ENCODE measurements at places on chromosomes 13 and 19.

DNA sequence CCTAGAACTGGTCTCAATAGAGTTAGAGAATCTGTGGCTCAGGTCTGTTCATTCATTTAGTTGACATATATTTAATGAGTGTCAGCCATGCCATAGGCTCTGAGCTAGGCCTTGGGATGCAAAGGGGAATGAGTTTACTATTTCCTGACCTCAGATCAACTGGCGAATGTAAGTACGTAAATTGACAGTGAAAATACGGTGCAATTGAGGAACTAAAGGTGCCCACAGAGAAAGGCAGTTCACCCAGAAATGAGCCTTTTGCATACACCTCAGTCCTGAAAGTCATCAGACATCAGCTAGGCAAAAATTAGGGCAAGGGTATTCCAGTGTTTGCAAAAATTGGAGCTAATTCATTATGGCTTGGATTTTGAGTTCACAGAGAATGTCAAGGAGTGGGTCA lies 20.6 kb upstream of the UPF3A start:
- DNase-seq = no peak

DNA sequence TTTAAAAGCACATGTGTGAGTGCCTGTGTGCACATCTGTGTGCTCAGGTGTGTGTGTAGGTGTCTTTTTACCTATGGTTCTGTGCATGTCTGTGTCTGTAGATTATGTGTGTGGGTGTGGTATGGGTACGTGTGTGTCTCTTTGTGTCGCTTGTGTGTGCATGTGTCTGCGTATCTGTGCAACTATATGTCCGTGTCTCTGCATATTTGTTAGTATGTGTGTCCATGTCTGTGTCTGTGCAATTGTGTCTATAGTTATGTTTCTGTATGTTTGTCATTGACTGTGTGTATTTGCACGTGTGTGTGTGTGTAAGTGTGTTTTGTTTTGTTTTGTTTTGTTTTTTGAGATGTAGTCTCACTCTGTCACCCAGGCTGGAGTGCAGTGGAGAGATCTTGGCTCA lies 7.3 kb upstream of the KCTD15 start:
- no peak for DNase-seq

DNA sequence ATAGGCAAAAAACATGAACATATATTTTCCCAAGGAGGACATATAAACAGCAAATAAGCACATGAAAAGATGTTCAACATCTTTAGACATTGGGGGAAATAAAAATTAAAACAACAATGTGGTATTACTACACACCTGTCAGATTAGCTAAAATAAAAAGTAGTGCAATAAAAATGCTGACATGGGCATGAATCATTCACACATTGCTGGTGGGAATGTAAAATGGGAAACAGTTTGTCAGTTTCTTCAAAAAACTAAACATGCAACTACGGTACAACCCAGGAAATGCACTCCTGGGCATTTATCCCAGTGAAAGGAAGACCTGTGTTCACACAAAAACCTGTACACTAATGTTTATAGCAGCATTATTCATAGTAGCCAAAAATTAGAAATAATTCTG lies 5.3 kb upstream of the SUCLA2 start:
- no peak for DNase-seq

- no peak for DNase-seq
These were observed 22.2 kb upstream of the ZNF181 start for GRCh38 chr19:34711890-34712289.

DNA sequence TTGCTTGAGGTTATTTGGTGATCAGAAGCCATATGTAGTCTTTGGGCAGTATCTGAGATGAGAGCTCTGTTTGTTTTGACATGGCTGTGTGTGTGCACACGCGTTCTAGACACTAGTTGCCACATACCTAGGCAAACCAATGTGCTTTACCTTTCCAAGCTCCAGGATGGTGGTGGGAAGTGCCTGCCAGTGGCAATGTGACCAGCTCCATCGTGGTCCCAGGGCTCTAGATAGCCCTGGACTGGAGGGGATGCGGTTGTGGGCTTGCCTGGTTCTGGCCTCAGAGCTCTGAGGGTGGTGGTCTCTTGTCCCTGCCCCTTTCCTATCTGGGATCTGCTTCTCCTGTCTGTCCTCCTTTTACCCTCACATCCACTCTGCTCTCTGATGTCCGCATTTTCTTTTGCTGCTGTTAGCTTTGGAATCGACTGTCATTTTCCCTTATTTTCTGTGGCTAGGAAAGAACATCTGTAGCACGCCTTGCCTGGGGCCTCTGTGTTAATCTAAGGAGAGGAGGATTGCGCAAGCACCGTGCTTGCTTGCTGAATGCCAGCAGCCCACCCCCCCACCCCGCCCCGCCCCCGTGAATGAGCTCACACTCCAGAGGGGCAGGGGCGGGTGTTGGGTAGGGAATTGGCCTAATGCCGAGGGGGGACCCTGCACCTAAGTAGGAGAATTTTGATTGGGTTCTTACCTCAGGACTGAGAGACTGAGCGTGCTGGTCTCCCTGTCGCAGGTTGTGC lies 89.5 kb downstream of the ARHGEF7 start:
- DNase-seq = no peak

DNA sequence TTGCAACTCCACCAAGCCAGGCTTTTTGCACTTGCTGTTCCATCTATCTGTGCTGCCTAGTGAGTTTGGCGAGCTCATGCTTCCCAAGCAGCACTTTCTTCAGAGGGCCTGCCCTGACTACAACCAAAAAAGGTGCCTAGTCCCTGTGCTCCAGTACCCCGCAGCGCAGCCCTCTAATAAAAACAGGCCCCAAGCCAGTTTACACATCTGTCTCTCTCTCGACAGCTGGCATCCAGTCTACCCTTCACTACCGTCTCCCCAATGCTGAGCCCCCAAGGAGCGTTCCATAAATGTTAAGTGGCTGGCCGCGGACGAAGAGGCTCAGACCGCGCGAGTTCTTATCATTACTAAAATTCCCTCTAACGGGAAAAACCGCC lies 512 bp downstream of the MED4 start:
- DNase-seq = no peak

DNA sequence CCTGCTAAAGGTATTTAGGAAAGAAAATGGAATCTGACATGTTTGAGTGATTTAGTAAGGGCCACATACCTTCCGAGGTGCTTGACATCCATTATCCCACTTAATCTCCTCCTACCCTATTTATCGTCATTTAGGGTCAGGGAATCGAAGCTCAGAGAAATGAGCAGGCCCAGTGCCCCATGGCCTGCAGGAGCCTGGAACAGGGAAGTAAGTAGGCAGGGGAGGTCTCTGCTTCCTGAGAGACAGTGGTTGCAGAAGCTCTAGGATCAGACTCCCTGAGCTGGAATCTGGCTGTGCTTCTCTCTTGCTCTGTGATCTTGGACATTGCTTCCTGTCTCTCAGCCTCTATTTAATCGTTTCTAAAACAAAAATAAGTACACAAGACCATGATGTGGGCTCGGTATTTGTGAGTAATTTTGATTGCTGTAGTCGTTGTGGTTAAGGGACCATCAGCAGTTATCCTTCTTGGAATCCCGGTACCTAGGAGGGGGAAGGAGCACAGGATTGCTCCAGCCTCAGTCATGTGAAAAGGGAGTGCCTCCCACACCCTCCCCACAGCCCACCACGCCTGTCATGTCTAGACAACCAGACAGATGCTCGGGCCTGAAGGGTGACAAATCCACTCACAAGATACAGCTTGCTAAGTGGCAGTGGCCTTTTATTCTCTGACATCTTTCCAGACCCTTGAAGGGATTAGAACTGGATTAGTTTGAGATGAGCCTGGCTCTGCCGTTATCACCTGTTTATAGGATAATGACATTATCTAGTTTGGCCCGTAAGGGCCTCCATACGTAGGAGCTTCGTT lies 169.2 kb upstream of the TSHZ3 start:
- no peak for DNase-seq

DNA sequence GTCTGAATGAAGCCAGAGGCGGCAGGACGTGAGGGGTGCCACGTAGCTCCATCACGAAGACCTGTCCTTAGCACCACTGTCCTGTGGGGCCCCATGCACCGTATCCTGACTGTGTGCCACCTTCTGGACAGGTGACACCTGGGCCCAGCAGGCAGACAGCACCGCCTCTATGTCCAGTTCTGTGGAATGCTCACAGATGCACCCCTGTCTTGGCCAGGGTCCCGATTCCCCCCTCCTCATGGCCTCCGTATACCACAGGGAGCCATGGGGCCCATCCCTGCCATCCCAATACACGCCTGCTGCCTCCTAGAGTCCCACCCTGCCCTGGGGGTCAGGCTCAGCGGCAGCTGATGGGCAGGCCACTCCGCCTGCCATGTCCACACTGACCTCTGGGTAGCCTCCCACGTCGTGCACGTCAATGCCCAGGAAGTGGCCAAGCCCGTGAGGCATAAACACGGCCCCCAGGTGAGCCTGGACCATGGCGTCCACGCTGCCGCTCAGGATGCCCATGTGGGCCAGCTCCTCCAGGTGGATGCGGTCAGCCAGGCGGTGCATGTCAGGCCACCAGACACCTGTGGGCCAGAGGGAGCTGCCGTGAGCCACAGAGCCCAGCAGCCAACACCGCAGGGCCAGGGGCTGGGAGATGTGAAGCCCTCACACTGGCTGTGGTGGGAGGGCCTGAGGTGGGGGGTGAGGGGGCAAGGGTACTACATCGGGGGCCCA lies 17.6 kb downstream of the CEBPG start:
- DNase-seq = no peak

DNA sequence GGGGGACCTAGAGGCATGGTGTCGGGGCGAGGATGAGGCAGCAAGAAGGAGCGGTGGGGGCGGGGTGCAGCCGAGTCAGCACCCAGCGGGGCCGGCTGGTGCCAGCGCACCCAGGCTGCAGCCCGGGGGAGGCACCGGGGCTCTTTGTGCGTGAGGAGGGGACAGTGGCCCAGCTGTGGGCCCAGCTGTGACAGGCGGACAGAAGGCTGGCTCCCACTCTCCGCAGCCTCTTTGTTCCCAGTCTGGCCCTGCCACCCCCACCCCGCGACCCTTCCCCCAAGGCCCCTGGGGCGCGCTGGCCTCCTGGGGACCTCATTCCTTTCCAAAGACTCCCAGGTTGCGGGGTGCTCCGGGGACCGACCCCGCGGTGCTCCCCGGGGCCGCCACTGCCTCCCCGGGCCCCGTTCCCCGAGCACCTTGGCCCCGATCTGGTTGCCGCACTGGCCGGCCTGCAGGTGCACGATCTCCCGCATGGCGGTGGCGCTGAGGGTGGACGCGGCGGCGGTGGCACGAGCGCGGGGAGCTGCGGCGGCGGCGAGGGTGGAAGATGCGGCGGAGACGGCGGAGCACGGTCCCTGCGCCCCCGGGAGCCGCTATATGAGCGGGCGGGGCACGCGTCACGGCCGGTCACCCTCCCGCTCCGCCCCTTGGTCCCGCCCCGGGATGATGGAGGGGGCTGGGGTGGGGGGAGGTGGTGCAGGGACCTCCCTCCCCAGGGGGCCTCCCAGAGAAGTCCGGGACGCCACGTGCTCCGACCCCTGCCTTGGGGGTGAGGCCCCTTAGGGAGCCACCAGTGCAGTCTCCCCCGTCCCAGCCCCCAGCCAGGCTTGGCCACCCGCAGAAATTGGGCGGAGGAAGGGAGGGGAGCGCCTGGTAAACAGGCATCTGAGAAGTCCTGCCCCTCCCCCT lies at the start of gene TUBB4A:
TSS of gene TUBB4A (minus strand) at position 570 of the 909 bp plus-strand sequence. CDS start at position 473, 97 bp downstream.
- DNase-seq = peak; percentile 68

DNA sequence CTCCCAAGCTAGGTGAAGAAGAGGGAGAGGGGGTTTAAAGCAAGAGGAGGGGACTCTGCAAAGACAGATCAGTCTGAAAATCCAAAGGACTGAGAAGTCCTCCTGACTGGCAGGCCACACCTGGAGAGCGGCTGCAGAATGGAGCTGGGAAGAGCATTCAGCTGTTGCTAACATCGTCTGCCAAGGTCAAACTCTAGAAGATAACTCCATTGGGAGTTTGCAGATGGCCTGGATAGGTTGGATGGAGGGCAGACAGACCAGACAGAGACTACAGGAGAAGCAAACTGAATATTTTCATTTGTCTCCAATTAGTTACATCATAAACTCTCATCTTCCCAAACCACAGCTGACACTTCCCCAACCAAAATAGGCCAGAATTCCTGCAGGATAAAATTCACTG lies 19.9 kb upstream of the SHISA2 start:
- DNase-seq = no peak

- no peak for DNase-seq
These were observed 89.2 kb upstream of the ARGLU1 start for GRCh38 chr13:106657104-106657503.

DNA sequence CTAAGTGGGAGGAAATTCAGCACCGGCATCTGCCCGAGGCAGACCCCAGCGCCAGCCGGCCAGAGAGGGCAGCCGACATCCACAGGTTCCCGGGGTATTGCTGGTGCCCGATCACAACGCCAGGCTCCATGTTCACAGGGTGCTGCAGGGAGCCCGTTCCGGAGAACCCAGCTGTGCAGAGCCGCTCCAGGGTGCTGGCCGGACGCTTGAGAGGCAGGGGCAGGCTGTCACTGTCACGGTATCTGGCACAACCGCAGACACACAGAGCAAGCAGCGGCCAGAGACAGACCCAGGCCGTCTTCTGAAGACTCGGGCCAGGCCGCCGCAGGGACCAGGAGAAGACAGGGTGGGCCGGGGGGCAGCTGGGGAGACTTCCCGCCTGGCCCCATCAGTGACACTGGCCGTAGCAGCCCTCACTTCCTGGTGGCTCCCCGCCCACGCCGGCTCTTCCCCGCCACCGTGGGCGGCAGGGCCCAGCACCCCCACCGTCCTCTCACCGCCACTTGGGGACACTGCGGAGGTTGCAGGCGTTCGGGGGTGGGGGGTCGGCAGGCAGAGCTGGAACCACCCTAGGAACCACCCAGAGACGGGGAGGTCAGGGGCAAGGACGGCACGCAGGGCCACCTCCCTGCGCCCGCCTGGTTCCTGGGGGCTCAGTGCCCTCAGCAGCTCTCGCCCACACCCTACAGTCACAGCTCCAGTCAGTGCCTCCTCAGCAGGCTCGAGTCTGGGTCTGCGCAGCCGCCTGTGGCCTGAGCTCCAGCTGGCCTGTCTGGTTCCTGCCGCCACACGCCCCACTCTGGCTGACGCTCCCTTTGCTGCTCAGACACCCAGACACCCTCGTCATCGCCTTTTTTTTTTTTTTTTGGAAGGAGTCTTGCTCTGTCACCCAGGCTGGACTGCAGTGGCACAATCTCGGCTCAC lies 3.8 kb downstream of the RNF126 start:
- DNase-seq = no peak

GRCh38 chr13:20360041-20360491 lies 127.9 kb upstream of the GJB6 start:
- no peak for DNase-seq

- no peak for DNase-seq
These were observed 70.2 kb upstream of the ZDHHC20 start for GRCh38 chr13:21529146-21529893.

All from retina (tissue), 1 donor.